Common myeloid progenitor, CD34-positive (primary cell): ENCODE measurements at places on chromosomes 12 and 14.

DNA sequence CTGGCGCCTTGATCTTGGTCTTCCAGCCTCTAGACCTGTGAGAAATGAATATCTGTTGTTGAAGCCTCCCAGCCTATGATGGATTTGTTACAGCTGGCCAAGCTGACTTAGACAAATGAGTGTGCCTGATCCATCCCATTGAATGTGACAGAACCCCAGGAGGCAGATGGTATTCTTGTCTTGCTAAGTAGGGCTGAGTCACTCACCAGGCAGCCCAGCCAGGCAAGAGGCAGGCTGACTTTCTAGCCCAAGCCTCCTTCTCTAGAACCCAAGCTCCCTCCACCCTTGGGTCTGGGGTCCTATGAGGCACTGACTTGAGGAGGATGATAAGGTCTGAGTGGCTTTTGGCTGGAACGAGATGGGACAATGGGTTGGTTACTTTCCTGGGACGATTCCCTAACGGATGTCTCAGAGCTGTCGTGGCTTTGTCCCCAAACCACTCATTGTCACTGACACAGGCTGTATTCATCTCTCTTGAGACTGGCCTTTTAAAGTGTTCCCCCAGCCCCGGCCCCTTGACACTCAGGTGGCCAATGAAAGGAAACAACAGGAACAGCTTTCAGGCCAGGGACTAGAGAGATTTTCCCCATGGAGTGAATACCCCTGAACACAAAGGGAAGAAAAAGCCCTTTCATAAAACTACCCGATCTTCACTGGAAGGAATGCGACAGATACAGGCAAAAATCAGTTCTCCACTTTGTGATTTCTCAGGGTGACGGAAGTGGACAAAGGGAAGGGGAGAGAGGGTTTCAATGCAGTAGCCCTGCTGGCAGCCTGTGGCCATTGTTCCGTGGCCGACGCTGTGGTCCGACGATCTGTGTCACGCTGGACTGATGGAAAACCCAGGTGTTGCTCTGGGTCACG lies 264.2 kb downstream of the AACS start:
- DNase-seq, result no peak

GRCh38 chr14:68308726-68309520 lies 483.9 kb downstream of the ZFP36L1 start:
- DNase-seq, result no peak

DNA sequence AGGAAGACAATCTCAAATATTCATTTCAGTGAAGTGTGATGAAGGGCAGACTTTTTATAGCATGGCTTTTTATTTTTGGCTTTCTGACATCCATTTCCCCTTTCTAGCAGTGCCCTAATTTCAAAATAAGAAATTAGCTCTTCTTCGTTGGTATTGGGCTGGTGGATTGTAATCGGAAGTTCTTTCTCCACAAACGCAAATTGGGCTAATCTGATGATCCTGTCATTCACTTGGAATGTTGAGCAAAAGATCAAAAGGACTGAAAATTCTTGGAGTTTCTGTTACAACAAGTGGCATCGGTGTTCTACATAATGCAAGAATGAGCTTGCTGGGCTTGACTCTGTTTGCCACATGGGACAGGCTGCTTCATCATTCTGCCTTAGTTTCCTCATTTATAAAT lies 1182.8 kb downstream of the FLRT2 start:
- peak; percentile 15 for DNase-seq

- peak; percentile 41 for DNase-seq
Measured at GRCh38 chr12:128789356-128789929, 34.3 kb downstream of the SLC15A4 start.

DNA sequence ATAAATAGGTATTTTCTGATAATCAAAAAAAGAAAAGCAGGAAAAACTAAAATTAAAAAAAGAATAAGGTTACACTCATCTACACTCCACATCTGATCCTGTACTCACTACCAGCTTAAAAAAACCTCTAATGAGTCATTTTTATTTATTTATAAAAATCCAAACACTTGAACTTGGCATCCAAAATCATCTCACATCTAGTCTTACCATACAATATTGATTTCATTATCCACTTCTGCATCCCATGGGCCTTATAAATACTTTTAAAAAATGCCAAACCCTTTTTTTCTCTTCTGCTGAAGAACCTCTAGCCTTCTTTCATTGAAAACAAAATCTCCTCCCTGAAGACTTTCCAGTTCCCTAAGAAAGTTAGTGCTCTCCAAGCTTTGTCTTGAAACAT lies 109.7 kb downstream of the TMTC3 start:
- DNase-seq, result no peak

- peak; percentile 31 for DNase-seq
Measured at GRCh38 chr14:92747701-92748258, 647 bp downstream of the LGMN start.

GRCh38 chr12:51395283-51396230 lies 4.4 kb upstream of the GALNT6 start:
- peak; percentile 63 for DNase-seq

GRCh38 chr14:76267322-76268046 lies 108.5 kb upstream of the ESRRB start:
- DNase-seq, result peak; percentile 35

DNA sequence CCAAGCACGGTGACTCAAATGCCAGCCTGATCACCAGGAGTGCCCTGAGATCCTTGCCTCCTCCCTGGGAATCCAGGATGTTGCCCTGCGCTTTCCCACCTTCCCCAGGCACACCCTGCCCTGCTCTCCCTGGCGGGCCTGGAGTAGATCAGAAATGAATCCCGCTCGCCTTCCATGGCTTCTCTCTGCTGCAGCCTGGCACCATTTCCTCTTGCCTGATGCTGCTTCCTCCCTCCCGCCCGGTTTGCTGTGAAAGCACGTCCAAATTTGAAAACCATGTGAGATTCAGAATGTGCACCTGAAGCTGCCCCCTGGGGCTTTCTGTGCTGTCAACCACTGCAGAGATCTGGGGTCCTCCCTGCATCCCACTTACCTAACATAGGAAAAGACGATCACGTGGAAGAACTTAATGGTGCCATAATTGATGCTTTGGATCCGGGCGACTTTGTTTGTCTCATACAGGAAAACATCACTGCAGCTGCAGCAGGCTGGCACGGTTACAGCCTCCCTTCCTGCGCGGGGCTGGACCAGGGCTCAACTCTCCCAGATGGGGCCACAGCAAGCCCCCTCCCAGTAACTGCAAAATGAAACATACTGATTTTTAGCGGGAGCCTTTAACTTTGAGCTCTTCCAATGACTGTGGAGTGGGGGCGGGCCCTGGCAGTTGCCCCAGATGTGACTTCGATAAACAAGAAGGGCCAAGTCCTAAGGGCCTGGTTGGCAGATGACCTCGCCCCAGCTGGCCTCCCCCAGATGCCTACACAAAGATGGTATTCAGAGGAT lies 24.9 kb upstream of the C12orf76 start:
- DNase-seq, result peak; percentile 43

- no peak for DNase-seq
Measured at GRCh38 chr12:113127791-113128199, 7.8 kb downstream of the RASAL1 start.

GRCh38 chr12:6084969-6085450 lies 39.5 kb downstream of the VWF start:
- DNase-seq, result no peak

- DNase-seq, result peak; percentile 73
Measured at GRCh38 chr12:9651265-9651729, 18.2 kb upstream of the CLEC2D start.

- peak; percentile 13 for DNase-seq
Measured at GRCh38 chr12:43551279-43551970, 578 bp downstream of the ADAMTS20 start.

DNA sequence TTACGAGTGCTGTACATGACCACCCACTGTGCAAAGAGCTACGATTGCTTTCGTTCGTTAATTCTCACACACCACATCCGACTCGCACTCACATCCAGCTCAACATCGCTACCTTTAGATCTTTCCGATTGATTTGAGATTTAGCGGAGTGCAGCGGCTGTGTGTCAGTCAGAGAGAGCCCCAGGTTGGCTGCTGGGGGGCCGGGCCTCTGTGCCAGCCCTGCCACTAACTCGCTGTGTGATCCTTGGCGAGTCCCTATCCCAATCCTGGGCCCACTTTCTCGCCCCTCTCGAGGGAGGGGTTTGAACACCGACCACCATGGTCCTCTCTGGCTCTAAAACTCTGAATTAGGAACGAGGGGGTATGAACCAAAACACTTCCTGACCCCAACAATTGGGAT lies 8.6 kb downstream of the DLK1 start:
- DNase-seq, result no peak

DNA sequence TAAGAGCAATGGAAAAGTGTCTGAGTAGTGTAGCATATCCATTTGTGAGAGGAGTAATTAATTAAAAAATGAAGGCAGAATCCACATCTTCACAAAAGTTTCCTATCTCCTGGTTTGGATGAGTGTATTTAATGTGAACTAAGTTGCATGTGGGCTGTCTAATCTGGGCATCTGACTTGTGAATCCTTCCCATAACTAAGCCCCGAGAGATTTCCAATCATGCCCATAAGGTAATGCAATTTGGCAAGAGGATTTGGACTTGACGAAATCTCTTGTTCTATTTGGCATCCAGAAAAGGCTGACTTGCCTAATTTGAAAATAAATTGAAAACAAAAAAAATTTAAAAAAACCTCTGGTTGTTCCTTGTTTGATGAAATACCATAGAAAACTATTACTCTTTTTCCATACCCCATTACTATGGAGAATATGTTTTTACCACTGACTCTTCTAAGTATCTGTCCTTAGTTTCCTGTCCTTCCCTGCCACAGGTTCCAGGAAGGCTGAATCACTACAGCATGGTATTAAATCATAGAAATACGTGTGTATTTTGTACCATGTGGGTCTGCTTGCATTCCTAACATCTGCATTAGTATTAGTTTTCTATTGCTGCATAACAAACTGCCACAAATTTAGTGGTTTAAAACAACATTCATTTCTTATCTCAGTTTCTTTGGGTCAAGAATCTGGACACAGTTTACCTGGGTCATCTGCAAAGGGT lies 48.4 kb downstream of the ETV6 start:
- DNase-seq, result no peak

- peak; percentile 40 for DNase-seq
Measured at GRCh38 chr14:23483236-23483854, 13.8 kb downstream of the NGDN start.

DNA sequence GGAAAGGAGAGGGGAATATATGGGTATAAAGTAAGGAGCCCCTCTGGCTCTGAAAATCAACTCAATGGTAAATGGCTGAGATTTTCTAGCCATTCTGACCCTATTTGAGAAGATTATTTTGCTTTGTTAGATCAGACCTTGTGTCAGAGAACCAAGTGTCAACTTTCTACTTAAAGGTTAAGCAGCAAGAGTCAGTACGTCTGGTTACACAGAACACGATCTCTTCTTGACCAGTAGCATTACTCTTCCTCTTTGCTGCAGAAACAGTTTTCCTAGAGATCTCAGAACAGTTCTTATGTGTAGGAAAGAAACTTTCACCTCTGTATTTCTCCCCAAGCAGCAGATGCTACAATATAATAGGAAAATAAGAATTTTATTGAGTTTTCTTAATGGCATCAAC lies 47.4 kb upstream of the BTG1 start:
- DNase-seq, result no peak

DNA sequence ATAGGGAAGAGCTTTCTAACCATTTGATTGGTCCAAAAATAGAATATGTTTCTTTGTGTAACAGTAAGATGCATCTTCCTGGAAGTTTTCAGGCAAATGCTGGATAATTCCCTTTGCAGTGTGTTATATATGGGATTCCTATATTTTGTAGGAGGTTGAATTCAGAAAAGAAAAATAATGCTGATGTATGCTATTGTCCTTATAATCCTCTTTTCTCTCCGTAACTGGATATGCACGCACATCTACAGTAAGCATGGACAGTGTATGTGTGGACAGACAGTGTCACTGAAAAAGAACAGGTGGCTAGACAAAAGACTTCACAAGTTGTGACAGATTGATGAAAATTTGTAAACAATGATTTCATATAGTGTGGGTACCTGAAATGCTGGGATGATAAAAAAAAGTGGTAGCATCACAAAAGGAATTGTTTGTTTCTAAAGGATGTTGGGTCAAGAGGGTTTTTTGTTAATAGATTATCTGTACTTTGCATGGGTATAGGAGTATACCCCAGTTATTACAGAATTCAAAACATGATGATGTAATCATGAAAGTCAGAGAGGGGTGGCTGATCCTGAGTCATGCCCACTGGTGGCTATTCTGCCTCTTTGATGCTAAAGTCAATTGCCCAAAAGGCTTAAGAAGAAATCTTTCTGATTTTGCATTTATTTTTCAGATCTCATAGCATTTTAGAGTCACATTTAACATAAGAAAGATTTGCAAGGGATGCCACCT lies 160.7 kb upstream of the TMTC1 start:
- no peak for DNase-seq

DNA sequence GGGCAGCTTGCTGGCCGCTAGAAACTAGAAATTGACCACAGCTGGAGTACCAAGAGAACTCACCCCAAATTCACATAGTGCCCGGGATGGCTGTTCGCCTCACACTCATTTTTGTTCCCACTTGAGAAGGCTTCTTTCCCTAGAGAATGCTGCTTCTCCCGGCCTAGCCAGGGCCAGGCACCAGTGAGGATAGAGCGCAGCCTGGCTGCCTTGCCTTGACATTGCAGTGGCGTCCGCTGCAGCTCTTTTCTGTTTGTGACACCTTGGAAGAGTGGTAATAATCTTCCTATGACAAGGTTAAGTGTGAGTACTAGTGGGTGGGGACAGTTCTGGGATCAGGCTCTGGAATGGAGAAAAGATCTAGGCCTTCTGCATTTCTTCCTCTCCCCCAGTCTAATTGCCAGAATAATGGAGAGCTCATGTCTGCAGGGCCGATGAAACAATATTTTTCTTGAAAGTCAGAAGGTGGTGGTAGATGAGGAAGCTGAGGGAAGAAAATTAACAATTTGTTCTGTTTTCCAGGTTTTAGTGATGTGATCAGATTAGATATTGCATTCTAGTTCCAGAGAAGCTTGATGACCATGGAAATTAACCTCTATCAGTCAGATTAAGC lies 3.7 kb downstream of the TMEM253 start:
- peak; percentile 61 for DNase-seq

DNA sequence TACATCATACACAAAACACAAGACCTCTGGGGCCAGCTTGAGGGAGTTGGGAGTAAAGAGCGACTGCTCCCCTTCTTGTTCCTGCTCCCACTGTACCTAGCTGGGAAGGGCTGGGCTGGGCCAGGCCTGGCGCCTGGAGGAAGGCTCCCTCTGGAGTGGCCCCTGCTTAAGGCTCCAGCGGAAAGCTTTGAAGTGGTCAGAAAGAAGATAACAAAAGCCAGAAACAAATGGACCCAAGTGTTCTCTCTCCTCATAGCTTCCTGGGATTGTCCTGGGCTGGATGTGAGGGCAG lies 25.3 kb downstream of the PRPF40B start:
- no peak for DNase-seq

DNA sequence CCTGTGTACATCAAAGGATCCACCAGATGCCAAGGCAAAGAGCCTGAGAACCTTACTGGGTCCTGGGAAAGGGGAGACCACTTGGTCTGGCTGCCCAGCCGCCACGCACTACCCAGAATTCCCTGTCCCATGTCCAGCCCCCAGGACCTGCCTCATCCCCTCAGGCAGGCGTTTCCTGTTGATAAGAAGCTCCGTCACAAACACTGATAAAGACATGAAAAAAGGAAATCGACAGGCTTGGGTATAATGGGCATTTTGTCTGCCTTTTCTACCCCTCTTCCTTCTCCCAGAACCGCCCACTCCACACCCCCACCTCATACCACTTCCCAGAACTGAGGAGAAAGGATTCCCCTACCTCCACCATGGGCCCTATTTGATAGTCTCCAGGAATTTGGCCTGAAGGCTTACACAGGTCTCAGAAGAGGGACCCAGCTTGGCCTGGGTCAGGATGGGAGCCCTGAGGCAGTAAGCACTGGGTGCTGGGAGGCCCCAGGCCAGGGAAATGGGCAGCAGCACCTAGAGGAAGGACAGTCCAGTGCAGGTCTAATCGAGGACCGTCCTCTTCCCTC lies 18.8 kb downstream of the ACVRL1 start:
- peak; percentile 61 for DNase-seq
